ENCODE measurements at places on chromosomes 11 and 22.

DNA sequence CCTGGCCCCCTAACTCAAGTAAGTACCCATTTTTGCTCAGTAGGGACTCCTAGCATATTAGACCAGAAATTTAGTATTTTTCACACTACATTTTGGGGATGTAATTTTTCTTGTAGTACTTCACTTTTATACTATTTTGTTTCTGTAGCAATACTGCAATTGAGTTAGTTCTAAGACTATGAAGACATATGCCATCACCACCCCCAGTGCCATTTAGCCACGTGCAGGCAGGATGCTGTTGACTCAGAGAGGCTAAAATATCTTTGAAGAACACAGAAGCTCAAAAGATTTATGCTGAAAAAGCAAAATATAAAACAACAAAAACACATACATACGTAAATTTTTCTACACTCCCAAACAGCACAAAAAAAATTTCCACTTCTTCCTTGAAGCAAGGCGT is 29.1 kb upstream of the DLAT start:
- no peak for DNase-seq

- DNase-seq, result no peak
These were observed 54.4 kb downstream of the SLC17A6 start for GRCh38 chr11:22392561-22392960.

- no peak for DNase-seq
These were observed 111.9 kb downstream of the MED15 start for GRCh38 chr22:20619045-20619892.

DNA sequence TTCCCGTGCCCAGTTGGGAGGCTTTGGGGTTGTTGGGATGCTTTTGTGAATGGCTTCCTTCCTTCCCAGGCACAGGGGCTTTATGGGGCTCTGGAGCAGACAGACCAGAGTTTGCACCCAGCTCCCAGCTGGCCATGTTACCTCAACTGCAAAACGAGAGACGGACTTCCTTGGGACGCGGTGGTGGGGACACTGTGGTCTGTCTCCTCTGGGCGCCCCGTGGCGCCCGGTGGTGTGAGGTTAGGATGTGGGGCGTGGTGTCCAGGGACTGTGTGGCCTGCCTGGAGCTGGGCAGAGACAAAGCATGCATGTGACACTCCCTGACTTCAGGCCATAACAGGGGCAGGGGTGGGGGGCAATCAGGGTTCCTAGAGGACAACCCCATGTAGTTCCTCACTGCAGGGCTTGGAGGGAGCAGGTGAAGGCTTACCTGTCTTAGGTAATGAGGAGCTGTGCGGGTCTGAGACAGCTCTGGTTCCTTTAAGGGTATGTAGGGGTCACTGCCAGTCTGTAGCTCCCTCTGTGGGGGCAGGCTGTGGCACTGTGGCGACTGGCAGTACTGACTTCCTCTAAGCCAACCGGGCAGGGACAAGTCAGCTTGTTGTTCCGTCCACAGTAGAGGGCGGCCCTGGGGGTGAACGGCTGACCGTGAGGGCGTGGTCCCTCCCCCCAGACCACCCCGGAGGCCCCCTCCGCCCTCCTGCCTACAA is 14.4 kb downstream of the KCNQ1 start:
- no peak for DNase-seq

DNA sequence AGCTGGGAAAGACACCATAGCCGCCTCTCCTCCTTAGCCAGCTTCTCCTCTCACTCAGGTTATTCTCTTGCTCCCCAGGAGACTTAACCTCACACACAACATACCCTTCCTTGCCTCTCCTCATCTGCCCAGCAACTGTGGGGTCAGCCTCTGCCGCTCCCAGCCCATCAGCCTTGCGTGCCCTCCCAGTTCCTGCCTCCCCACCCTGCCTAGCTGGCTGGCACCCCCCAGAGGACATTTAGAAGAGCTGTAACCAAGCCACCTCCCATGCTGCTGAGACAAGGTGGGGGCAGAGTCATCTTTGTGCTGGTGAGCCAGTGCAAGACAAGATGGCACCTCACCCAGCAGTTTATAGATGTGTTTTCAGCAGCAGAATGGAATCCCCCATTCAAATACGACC is 38.2 kb downstream of the TOM1 start:
- DNase-seq, result no peak

DNA sequence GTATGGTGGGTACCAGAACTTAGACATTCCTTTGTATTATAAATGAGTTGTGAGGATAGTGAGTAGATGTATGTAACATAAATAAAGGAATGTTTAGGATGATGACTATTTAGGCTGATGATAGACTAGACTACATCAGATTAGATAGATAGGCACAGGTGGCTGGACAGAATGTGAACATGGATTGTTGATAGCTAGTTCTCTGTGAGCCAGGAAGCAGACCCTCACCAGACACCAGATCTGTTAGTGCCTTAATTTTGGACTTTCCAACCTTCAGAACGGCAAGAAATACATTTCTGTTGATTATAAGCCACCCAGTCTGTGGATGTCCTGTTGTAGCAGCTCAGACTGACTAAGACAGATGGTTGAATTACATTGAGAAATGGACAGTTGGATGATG is 99.4 kb downstream of the SWAP70 start:
- no peak for DNase-seq

GRCh38 chr11:76212086-76213035 is 6.1 kb upstream of the WNT11 start:
- no peak for DNase-seq

- no peak for DNase-seq
These were observed 122.2 kb downstream of the PLEKHA7 start for GRCh38 chr11:16891964-16892363.

GRCh38 chr22:49583341-49583740 is 244.3 kb downstream of the BRD1 start:
- DNase-seq, result no peak

GRCh38 chr22:49845241-49845640 is 8.4 kb upstream of the ZBED4 start:
- DNase-seq, result no peak

DNA sequence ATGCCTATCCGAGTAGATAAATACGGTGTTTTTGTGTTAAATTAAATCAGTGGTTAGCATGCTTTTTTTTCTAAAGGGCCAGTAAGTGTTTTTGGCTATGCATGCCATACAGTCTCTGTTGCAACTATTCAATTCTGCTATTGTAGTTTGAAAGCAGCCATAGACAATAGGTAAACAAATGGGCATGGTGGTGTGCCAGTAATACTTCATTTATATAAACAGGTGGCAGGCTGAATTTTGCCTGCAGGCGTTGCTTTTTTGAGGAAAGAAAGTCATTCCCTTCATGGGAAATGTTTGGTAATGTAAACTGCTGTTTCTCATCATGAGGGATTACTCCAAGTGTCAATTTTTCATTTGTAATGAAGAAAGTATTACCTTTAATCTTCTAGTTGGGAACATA is 106.5 kb downstream of the TMEM135 start:
- no peak for DNase-seq

- DNase-seq, result no peak
These were observed 89.4 kb upstream of the BMAL1 start for GRCh38 chr11:13188179-13188578.

DNA sequence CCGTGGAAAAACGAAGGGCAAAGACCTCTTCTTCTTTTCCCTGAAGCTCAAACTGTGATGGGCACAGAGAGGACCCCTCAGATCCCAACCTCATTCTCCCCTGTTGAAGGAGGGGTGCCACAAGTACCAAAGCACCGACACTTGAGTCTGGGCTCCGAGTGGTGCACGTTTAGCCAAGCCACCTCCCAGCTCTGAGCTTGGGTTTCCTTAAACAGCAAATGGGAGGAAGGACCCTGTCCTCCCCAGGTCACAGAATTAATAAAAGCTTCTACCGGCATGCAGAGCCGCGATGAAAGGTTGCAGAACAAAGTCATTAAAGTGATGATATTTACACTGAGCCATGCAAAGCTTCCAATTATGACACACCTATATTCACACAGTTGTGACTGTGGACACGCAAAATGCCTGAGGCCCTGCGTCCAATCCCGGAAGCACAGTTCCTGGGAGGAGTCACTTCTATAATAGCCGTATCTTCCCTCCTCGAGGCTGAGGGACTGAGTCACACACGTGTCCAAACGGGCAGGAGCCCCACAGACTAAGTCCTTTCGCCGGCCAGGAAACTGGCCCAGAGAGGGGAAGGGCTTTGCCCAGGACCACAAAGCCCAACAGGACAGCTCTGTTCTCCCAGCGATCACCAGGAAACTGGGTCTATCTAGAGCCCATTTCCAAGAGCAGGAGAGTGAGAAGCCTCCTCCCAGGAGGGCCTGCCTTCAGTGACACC is 922 bp upstream of the CSNK1E start:
- DNase-seq, result no peak

- no peak for DNase-seq
These were observed 4.2 kb downstream of the ALDH3B1 start for GRCh38 chr11:68014157-68014946.

DNA sequence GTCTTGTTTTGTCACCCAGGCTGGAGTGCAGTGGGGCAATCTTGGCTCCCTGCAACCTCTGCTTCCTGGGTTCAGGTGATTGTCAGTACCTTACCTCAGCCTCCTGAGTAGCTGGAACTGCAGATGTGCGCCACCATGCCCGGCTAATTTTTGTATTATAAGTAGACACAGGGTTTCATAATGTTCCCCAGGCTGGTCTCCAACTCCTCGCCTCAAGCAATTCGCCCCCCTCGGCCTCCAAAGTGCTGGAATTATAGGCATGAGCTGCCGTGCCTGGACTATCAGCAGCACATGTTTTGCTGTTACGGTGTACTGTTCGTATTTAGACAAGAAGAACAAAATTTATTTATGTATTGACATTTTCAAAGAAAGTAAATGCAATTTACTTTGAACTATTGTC is 34.8 kb downstream of the RAB39A start:
- DNase-seq, result no peak

DNA sequence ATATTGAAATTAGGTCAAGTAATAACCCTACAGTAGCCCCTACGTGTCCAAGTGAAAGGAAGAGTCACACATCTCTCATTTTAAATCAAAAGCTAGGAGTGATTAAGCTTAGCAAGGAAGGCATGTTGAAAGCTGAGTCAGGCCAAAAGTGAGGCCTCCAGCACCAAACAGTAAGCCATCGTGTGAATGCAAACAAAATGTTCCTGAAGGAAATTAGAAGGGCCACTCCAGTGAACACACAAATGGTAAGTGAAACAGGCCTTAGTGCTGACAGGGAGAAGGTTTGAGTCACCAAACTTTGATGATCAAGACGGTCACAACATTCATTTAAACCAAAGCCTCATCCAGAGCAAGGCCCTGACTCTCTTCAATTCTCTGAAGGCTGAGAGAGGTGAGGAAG is 127.2 kb downstream of the SHANK2 start:
- no peak for DNase-seq

Measured in hippocampal formation (tissue), 2 donors.